ENCODE measurements at places on chromosomes 4 and X.

DNA sequence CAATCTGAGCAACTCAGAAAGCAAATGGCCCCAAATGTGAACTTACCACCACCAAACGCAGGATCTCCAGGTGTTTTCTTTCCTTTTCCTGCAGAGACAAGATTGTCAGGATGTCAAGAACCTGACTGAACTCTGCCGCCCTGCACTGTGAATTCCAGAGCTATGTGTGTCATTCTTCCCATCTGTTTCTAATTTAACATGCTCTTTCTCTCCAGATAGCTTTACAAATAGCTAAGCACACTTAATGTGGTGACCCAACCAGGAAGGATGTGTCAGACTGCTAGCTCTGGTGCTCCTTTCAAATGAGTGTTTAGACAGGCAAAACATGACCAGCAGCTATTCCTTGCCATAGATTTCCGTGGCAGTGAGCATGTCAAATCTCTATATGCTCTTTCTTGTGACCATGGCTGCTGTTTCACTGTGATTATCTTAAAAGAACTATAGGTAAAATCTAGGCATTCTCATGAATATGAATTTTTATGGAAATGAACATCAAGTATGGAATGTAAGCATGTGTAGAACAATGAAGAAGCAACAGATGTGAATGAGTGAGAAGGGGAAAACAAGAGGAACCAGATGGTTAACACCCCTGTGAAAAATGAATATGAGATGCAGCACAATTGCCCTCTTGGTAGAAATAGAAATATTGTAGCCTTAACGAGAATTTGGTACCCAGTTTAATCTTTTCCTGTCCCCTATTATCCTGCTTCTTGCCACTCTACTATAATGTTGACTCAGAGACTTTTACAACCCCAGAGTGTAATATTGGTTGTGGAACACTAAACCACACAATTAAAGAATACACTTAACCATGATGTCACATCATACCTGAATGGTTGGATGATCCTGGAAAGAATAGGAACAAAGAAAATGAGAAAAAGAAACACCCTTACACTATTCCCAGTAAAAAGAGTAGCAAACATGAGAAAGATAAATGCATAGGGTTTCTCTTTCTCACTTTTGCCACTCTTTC, 247.8 kb upstream of the DKK2 start:
- DNase-seq = no peak

DNA sequence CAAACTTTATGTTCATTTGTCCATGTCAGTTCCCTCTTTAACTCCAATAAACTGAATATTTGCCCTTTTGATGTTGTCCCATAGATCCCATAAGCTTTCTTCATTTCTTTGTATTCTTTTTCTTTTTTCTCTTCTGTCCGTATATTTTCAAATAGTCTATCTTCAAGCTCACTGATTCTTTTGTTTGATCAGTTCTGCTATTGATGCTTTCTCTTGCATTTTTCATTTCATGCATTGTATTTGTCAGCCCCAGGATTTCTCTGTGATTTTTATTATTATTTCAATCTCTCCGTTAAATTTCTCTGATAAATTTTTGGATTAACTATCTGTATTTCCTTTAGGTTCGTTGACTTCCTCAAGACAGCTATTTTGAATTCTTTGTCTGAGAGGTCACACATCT, 272.9 kb upstream of the GALNT7 start:
- DNase-seq = no peak

GRCh38 chr4:11149612-11150259, 279.0 kb downstream of the HS3ST1 start:
- no peak for DNase-seq

DNA sequence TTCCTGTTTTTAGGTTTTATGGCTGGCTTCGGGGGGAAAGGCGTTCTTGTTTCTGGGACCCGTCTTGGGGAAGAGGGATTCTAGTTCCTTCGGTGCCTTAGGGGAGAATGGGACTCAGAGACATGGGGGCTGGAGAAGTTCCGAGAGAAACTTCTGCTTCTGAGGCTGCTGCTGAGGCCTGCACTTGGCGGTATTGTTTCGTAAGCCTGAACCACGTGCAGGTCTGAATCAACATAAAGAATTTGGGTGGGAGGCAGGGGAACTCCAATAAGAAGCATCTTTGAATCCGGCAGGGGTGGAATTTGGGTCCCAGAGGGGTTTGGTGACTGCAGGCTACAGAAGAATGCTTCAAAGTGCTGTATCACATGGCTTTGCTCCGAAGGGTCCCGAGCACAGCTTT, 15.1 kb downstream of the XG start:
- DNase-seq = no peak

DNA sequence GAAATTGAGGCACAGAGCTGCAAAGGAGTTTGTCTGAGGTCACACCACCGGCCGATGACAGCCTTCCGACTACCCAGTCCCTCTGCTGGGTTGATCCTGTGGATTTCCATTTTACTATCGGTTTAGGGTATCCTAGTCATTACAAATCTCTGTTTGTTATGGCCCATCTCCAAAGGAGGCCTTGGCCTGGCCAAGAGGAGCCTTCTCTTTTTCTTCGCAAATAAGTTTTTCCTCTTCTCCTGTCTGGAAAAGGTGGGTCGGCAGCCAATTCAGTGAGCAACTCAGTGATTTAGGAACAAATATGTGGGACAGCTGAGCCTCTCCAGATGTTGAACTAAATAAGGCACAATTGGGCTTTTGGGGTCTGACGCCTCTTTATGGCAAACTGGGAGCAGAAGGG, 169.2 kb upstream of the RBPJ start:
- DNase-seq = no peak

DNA sequence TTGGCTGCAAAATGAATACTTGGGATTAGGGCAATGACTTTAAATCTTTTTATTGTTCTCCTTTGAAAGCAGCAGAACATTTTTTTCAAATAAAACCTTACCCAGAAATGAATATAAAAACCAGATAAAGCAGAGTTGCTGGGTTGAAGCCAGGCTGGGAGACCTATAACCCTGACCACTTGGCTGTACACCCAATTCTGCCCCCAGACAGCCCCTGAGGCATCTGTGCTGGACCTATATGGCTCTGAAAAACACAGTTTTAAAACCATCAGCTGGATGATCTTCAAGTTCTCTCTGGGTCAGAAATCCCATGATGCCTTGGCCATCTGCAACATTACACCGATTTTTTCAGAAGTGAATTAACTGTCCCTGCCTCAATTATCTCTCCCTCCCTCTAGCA, 23.7 kb upstream of the GLRA2 start:
- no peak for DNase-seq

- DNase-seq = no peak
These were observed 15.3 kb upstream of the NSUN7 start for GRCh38 chr4:40734497-40734896.

GRCh38 chr4:73847526-73848182, 5.4 kb upstream of the PF4V1 start:
- no peak for DNase-seq

DNA sequence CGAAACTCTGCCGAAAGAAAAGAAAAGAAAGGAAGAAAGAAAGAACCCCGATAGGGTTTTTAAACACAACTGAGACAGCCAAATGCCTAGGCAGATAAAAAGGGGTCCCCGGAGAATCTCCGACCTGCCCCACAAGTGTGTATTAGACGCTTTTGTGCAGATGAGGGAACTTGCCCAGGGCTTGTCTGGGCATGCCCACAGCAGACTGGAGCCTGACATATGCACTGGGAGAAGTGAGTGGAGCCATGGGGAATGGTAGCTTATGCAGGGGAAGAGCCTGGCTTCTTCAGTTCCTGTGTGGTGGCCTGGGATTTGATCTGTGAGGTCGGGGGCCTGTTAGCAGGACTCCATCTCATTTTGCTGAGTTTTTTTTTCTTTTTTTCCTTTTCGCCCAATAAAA, 199.0 kb downstream of the GPC3 start:
- DNase-seq = no peak

DNA sequence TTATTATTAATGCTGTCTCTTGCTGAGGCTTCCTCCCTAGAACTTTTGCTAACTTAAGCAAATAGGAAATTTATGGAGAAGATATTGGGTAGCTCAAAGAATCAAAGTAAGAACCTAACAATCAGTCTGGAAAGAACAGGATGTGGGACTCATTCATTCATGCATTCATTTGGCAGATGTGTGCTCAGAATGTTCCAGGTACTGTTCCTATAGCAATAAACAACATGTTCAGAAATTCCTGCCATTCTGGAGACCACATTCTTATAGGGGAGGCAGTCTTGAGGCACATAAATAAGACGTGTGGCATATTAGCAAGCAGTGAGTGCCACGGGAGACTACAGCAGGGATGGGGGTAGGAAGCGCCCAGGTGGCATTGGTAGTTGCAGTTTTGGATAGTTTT, 5.0 kb downstream of the GRK4 start:
- DNase-seq = no peak

- no peak for DNase-seq
These were observed 179.9 kb downstream of the GABRG1 start for GRCh38 chr4:45944000-45944399.

DNA sequence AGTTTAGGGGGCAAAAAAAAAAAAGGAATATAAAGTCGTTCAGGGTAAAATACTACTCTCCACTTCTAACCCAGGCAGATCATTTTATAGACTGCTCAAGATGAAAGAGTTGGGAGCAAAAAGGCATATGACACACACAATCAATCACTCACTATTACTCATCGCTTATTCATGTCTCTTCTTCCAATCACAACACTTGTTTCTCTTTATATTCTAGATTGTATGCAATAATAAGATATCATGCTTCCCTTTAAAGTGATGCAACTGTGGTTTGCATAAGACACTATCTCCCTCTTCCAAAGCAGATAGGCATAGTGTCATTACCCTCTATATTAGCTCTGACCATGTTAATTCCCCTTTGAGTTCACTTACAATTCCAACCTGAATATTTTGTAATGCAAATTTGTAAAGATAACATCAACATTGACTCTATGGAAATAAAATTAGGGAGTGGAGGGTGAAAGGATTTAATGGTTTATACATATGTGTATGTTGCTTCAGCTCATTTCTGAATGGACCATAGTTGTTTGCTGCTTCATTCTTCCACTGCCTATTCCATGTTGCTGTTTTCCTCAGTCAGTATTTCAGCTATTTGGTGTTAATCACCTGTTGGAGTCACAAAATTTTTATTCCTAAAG, 154.9 kb upstream of the EPHA5 start:
- no peak for DNase-seq

DNA sequence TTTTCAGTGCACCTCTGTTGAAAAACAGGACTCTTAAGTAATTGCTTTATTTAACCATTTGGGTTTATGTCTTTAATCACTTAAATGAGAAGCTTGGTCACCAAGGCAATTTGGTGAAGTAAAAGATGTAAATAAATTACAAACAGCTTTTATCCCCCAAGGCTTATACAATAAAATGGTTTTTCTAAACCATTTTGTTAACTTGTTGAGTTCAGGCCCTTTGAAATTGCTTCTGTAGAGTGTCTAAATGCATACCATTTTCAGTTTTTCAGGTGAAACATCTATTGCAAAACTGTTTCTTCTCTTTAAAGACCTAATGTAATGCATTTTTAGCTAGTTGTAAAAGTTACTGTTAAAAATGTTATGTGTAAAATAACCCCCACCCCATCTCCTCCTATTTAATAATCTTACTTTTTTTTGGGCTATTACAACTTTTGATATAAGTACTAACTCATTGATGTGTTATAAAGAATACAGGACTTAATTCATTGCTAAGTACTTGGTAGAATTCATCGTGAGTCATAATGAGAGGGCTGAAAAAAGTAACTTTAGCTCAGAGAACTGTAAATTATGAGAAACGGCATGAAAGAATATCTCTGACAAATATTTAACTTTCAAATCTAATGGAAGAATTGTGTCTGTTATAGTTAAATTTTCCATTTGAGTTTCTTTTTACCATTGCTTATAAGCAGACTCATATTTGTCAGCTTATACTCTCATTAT, 4.5 kb downstream of the RAPGEF2 start:
- DNase-seq = no peak

DNA sequence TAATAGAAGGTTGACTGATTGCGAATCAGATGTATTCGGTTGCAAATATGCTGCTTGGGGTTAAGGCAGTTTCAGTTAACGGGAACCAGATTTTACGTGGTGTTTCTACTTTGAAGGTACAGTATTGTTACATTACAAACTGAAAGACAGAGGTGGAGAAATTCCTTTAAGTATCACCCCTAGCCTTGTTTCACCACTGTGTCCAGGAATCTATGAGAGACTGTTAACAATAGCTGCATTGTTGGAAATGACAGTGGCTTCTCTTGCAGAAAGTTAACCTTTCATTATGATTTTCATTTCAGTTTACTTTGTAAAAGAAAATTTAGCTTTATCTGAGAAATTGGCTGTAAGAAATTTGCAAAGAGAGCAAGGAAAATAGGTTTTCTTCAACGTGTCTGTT, 2.6 kb downstream of the CDKL5 start:
- DNase-seq = no peak

DNA sequence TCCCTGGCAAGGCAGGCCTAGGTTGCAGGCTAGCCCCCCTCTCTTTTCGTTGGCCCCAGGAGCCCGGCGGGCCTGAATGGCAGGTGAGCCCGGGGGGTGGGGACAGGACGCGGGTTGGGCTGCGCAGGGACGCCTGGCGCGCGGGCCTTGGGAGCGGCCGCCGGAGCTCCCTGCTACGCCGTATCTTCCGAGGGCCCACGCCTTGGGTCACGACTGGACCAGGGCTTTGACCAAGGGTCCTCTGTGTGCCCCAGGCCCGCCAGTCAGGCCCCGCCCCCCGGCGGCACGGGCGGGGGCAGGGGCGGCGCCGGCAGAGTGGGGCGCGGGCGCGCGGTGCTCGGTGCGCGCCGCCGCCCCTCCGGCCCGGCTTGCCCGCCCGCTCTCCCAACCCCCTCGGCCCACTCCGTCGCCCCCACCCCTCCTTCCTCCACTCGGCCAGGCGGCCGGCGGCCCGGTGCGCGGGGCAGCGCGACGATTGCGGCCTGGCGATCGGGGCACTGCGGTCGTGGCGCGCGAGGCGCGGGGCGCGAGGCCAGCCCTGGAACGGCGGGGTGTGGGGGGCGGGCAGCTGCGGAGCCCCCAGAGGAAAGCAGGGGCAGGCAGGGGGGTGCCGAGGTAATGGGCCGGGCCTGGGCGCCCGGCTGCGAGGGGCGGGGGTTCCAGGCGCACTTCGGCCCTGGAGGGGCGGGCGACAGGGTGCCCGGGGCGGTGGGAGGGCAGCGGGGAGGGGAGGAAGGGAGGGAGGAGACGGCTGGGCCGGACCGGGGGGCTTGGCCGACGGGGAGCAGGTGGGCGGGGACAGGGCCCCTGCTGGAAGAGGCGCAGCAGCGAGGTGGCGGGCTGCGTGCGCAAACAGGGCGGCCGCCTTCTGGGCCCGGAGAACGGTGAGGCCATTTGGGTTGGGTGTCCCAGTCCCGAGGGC, at the start of gene PRRG3:
TSS of gene PRRG3 (plus strand) at position 798 of the 922 bp plus-strand sequence. CDS start 3,357 bp downstream, outside the sequence.
- no peak for DNase-seq

GRCh38 chr4:118318931-118319330, 33.9 kb downstream of the PRSS12 start:
- DNase-seq = no peak

GRCh38 chrX:105820247-105820646, 2.1 kb upstream of the NRK start:
- no peak for DNase-seq

GRCh38 chr4:139603576-139604410, 47.8 kb upstream of the SETD7 start:
- no peak for DNase-seq

DNA sequence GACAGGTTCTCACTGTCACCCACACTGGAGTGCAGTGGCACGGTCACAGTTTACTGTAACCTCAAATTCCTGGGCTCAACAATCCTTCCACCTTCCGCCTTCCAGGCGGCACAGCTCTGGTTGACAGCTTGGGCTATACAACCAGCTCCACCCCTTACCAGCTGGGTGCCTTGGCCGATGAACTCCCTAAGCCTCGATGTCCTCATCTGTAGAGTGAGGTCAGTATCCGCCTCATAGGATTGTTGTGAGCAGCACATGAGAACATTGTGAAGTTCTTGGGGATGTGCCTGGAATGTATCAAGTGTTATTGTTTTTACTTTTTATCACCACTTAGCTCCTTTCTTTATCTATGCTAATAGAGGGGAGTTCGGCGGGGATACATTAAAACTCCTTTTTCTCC, 23.3 kb downstream of the UCHL1 start:
- DNase-seq = no peak
